ENCODE measurements at places on chromosomes 5 and 9. TPM values are rescaled to one million over a fixed set of nuclear protein-coding genes. Genes with fewer than 3 reads are reported as not detected.
A peak's percentile ranks its signal among the peaks of the same experiment; 100 is the strongest.

- no peak for DNase-seq
Measured at GRCh38 chr5:15796096-15796495, 296.1 kb downstream of the FBXL7 start.

DNA sequence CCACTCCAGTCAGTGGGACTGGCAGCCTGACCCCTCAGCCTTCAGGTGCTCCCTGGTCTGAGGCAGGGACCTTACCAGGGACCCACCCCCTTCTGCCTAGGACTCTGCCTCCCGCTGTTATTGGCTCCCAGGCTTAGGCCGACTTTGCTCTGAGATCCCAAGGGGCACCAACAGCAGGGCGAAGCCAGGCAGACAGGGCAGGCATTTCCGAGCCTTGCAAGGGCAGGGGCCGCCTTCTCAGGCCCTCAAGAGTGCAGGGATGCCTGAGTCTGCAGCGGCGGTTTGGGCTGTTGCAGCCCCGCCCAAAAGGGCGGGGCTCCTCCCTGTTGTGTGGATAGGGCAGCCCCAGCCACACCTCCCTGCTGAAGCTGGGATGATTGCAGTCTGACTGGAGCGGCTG lies 644.6 kb downstream of the PRR16 start:
- DNase-seq, result no peak

- DNase-seq, result no peak
Measured at GRCh38 chr5:85205430-85205829, 820.8 kb upstream of the EDIL3 start.

- no peak for DNase-seq
Measured at GRCh38 chr9:27043176-27043575, 37.7 kb upstream of the LRRC19 start.

DNA sequence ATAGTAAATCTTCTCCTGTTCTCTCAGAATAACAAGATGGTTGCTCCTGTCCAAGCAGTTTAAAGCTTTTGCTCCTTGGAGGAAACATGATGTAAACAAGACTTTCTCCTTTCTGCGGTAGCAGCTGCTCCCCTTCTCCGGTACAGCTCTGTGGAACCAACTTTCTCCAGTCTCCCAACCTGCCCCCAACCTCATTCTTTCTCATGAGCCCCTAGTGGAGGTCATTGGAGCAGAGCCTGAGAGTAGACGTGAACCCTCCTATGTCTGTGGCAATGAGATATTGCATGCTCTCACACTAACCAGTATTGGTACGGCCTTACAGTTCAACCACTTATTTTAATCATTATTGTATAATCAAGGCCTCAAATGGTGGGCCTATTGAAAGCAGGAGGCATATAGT lies 483.8 kb upstream of the CDH10 start:
- no peak for DNase-seq

GRCh38 chr9:18539203-18539693 lies 65.3 kb downstream of the ADAMTSL1 start:
- DNase-seq, result no peak

- no peak for DNase-seq
Measured at GRCh38 chr5:158606233-158606632, 493.5 kb downstream of the EBF1 start.

DNA sequence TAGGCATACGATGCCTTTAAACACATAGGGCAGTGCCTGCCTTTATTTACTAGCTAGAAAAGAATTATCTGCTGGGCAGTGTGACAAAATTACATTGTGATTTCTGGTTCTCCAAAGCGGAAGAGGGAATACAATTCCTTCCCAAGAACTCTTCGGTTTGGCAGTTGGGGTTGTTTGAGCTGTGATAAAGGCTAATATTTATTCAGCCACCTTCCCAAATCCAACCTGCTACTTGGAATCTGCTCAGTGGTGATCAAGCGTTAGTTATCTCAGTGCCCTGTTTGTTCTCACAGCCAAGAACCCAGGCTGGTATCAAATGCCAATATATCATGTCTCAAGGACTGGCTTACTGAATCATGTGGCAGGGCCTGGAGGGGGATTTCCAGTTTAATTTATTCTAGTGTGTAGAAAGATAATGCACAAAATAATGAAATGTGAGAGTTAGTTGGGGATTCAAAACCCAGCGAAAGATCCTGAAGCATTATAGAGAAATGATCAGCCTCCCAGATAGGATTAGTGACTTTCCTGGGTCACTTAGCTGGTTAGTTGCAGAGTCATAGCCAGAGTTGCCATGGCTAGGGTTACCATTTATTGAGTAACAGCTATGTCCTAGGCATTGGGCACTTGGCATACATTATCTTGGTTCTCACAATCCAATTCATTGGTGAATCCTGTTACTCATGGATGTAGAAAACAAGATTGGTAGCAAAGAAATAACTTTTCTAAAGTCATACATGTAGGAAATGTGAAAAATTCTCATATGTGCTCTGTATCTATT lies 457.0 kb upstream of the KLF4 start:
- no peak for DNase-seq

DNA sequence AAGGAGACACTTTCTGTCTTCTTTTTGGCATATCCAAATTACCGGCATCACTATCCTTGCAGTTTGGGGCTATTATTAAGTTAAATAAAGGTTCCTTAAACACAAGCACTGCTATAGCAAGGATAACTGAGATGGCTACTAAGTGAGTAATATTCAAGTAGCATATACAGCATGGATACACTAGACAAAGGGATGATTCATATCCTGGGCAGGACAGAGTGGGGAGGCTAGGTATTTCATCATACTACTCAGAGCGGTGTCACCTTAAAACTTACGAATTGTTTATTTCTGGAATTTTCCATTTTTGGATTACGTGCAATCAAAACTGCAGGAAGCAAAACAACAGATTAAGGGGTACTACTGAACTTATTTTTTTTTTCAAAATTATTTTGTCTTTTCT lies 54.1 kb downstream of the FER start:
- peak; percentile 63 for DNase-seq

Gene SLC1A1
- 17.4 TPM for total RNA-seq

Gene RANBP3L
- not detected for total RNA-seq

Gene ANKDD1B
- 0.20 TPM for total RNA-seq

Gene TSTD2
- 10.0 TPM for total RNA-seq

Gene PCDHGC5
- total RNA-seq, result 0.53 TPM
